ENCODE measurements at places on chromosomes 3 and 15.

- no peak for DNase-seq
Observed at GRCh38 chr3:70771426-70772147, 459.1 kb upstream of the MDFIC2 start.

DNA sequence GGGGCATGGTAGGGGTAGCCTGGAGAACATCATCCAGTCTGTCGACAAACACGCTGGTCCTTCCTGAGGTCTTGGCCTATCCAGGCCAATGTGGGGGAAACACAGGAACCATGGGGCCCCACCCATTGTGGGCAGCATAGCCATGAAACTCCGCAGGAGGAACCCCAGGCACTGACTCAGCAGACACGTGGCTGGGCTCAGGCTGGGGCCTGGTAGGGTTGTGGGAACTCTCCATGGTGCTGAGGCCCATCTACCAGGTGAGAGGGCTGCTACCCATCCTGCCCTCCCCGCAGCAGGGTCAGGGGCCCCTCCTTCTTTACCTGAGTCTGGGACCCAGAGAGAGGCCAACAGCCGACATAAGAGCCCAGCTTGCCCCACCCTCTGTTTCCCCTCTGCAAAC, 22.6 kb upstream of the CACNA2D2 start:
- DNase-seq: no peak

GRCh38 chr3:14875411-14876175, 56.8 kb downstream of the FGD5 start:
- DNase-seq: no peak

- DNase-seq: no peak
Observed at GRCh38 chr15:36599620-36600433, 20.4 kb downstream of the CDIN1 start.

- no peak for DNase-seq
Observed at GRCh38 chr15:69014454-69014853, at the start of gene NOX5. TSS of gene NOX5 (plus strand) at chr15:69014695. CDS start at chr15:69014736, 41 bp downstream.

DNA sequence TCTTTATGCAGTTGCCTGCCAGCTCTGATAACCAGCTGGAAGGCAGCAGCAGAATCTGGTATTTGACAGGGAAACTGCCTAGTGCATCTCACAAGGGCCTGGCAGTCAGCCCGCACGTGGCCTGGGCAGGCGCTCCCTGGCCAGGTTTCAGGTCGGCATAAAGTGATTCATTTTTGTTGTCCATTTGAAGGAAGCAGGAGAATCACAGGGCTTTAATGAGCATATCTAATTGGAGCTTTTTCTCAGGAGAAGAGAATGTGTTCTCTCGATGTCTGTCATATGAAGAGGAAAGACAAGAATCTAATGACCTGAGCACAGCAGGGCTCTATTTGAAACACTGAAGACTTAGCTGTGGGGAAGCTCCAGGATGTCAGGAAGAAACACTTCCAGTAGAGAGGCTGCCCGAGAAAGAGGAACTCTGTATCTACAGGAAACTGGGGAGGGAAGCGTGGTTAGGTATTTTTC, 98.8 kb upstream of the MB21D2 start:
- DNase-seq: peak; percentile 37

DNA sequence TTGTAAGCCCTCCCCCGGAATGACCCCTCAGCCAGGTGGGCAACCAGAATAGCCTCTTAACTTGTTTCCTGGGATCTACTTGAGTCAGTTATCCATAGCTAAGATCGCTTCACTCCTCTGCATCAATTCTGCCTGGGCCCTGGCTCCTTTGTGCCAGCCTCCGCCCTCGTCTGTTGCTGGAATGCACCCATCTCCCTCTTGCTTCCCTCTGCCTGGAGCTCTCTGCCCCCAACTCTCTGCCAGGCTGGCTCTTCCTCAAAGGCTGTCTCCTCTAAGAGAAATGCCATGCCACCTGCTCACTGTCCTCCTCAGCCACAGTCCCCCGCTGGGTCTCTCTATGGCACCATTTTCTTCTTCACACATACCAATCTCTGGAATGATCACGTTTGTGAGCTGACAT, 240.8 kb downstream of the ADAMTS17 start:
- no peak for DNase-seq

DNA sequence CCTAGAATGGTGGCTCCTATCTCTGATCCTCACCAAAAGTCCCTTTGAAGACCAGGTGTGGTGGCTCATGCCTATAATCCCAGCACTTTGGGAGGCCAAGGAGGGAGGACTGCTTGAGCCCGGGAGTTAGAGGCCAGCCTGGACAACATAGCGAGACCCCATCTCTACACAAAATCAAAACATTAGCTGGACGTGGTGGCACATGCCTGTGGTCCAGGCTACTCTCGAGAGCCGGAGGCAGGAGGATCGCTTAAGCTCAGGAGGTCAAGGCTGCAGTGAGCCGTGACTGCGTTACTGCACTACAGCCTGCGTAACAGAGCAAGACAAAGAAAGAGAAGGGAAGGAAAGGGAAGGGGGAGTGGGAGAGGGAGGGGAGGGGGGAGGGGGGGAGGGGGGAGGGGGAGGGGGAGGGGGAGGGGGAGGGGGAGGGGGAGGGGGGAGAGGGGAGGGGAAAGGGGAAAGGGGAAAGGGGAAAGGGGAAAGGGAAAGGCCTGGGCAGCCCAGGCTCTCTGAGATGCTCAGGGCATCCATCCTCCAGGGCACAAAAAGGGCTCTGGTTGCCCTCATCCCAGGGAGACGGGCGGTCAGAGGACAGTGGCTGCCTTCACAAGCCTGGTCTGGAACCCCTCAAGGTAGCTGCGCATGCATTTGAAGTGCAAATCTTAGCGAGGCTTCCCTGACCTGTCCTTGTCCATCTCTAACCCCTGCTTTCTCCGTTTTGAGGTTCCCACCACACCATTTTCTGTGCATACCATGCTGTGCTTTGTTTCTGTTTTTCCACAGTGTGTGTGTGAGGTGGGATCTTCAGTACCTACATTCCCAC, 76.1 kb downstream of the LDHAL6B start:
- no peak for DNase-seq

DNA sequence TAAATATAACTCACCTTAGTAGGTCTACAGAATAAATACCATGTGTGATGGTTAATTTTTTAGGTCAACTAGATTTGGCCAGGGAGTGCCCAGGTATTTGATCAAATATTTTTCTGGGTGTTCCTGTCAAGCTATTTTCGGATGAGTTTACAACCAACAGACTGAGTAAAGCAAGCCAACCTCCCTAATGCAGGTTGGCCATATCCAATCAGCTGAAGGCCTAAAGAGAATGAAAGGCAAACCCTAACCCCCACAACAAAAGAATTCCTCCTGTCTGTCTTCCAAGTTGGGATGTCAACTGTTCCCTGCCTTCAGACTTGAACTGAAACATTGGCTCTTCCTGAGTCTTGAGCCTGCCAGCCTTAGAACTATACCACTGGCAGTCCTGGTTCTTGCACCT, 28.6 kb downstream of the TASOR start:
- no peak for DNase-seq

- no peak for DNase-seq
Observed at GRCh38 chr3:108433928-108434327, 76.5 kb downstream of the MYH15 start.

DNA sequence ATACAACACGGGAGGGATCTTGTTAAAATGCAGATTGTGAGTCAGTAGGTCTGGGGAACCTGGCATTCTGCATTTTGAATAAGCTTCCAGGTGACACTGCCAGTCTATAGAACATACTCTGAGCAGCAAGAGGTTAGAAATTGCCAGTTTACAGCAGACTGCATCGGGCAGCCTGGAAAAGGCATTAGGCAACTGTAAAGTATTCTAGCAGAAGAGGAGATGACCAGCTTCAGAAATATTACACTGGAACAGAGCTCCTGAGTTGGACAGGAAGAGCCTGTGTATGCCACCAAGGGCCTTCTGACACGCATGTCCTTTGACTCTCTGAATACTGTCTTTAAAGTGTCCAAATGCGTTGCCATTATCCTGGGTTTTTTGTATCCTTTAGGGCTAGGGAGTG, 2.5 kb upstream of the ACAN start:
- no peak for DNase-seq

DNA sequence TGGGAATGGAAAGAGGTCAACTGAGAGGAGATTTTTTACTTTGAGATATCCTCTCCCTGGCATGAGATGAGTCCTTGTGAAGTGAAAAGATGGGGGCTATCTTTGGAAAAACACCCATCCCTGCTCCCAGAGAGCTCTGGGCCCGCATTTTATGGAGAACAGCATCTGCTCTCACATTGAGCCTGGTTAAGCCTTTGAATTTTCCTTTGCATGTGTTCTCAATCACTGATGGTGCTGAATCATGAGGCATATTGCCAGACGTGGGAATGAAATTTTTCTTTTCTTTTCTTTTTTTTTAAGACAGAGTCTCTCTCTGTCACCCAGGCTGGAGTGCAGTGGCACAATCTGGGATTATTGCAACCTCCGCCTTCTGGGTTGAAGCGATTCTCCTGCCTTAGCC, 24.4 kb downstream of the TMEM45A start:
- no peak for DNase-seq

- no peak for DNase-seq
Observed at GRCh38 chr3:165075695-165076094, 2.6 kb downstream of the SI start.

DNA sequence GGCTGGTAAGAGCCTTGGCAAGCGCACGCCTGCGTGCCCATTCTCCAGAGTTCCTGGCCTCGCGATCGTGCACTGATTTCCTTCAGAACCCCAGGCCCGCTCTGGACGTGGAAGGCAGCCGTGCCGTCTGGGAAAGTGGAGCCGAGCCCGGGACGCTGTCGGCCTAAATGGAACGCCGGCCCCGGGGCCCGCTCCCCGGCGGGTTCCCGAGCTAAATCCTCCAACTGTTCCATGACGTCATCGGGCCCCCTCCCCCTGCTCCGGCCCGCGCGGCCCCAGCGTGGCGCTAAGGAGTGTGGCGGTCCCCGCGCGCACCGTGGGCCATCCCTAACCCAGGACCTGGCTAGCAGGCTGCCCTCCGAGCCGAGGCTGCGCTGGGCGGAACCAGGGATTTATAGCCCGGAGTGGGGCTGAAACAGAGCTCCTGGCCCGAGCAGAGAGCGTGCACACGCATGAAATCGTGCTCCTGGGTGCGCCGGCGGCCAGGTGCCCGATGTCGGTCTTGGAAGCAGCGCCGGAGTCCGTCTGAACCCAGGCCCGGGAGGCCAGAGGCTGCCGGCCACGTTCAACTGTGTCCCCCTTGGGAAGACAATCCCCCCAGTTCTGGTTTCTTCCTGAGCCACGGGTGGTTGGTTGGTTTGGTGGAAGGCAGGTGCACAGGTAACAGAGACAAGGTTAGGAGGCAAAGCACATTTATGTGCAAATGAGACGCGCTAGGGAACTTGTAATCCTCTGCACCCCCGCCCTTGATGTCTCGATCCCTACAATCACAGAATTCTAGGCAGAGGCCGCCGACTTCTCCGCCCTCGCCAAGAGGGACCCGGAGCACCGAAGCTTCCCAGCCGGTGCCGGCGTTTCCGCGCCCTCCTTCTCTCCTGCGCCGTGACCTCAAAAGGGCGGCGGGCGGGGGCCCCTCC, 84.9 kb upstream of the ETV5 start:
- no peak for DNase-seq

GRCh38 chr3:32934150-32934742, 17.2 kb upstream of the CCR4 start:
- no peak for DNase-seq

- DNase-seq: no peak
Observed at GRCh38 chr3:108175352-108175751, 46.9 kb downstream of the IFT57 start.

- DNase-seq: no peak
Observed at GRCh38 chr15:91113030-91113429, 13.0 kb downstream of the SV2B start.

DNA sequence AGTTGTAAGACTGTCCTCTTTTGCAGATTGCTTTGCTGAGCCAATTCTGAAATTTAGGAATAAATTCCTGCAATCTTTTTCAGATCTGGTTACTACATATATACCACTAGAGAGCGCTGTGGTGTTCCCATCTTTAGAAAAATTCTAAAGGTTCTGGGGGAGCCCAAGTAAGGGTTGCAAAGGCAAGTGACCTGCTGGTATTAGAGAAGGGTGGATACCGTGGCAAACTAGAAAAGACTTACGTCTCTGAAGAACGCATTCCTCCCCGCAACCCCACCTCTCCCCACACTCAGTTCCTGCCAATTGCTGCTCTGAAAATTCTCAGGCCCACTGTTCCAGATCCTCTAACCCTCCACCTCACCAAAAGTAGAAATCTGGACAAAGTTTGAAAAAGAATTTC, 48.5 kb downstream of the EFHB start:
- no peak for DNase-seq

DNA sequence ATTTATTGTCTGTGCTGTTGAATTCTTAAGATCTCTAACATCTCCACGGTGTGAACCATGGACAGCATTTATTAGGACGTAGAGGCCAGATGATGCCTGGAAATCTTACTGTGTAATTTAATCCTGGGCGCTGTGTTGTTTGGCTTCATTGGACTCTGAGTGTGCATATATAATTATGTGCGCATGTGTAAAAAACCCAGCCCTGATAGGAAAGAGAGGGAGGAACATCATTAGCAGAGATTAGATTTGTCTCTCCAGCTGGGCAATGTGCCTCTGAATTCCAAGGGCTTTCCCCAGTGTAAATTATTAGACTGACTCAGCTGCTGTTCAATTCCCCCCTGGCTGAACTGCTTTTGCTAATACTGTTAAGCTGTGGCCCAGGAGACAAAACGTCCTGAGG, 39.6 kb downstream of the MAP3K13 start:
- no peak for DNase-seq
